ENCODE measurements at places on chromosomes 3 and 15.

DNA sequence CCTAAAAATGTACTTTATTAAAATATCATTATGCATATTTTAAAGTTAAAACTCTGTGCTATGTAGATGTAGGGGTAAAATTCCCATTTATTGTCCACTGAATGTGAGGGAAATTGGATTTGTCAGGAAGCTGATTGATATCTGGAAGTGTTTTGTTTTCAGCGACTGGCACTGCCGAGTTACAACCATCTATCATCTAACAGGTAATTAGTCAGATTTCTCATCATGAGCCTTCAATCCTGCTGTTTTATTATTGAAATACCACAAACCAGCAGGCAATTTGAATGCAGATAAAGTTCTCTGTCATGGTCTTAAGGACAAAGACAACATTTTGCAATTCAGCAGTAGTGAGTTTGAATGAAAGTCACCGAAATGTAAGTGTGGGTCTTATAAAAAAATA, 40.5 kb downstream of the ZIC1 start:
- no peak for DNase-seq

DNA sequence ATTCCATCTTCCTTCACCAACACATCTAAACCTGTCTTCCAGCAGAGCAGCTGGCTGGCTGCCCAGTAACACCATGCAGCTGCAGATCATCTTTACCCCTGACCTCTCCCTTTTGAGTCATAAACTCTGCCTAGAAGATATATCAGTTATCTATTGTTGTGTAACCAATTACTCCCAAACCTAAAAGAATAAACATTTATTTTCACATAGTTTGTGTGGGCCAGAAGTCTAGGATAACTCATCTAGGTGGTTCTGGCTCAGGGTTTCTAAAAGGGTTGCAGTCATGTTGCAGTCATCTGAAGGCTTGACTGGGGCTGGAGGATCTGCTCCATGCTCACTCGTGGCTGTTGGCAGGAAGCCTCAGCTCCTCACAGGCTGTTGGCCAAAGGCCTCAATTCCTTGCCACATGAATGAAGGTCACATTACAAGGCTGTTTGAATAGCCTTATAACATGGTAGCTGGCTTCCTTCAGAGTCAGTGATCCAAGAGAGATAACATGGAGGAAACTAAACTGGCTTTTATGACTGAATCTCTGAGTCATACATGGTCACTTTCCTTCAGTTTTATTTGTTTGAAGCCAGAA, 92.8 kb downstream of the GOLIM4 start:
- DNase-seq, result no peak

- no peak for DNase-seq
These were observed 149.8 kb downstream of the MECOM start for GRCh38 chr3:169513672-169514071.

DNA sequence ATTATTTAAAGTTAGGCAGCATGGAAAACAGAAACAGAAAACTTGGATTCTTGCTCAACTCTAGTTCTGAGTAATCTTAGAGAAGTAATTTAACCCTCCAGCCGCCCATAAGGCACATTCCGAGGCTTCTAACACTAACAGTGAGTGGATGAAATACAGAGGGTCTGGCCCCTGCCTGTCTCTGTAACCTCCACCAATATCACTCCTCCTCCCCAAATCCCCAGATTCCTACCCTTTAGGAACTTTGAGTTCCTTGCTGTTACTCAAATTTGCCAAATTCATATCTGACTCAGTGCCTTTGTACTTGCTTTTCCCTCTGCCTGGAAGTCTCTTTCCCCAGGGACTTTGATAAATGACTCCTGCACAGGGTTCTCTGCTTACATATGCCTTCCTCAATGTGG, 112.5 kb upstream of the TGFBR2 start:
- no peak for DNase-seq

GRCh38 chr15:51846463-51847230, 17.2 kb downstream of the TMOD3 start:
- DNase-seq, result peak; percentile 79

DNA sequence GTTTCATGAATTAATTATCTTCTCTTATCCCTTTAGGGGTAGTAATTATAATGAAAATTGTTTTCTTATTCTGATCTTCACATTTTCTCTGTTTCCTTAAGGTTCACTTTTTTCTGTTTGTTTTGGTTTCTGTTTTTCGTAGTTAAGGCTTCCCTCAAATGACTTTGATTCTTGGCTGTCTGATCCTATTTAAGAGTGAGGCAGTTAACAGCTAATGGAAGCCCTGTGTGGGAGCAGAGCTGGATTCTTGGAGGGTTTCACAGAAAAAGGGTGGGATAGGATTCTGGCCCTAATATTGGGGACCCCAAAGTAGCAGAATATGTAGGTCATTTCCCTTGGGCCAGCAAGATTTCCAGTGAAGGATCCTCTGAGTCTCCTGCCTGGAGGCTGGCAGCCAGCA, 6.8 kb upstream of the AMOTL2 start:
- DNase-seq, result no peak

DNA sequence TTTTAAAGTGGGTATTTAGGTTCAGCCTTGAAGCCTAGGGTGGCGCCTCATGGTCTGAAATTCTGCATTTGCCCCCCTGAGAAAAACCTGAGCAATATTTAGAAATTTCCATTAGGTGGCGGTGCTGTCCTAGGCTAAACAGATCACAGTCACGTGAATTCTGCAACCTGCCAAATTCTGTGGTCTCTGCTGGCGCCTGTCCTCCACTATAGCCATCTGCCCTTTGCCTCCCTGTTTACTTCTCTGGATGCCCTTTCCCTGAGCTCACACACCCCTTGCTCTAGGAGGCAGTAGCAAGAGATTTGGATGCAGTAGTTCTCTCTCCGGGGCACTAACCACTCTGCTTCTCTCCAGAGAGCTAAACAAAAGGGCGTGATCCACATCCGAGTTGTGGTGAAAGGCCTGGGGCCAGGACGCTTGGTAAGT, 9.1 kb downstream of the MRPS11 start:
- no peak for DNase-seq

- no peak for DNase-seq
These were observed 226.5 kb upstream of the PLSCR5 start for GRCh38 chr3:146831659-146832058.

GRCh38 chr3:171122240-171122639, 95.7 kb upstream of the SLC2A2 start:
- no peak for DNase-seq

Measured in HS-27A (cell line).